Colonic mucosa (tissue), 4 donors: ENCODE measurements at places on chromosomes 7 and 10. TPM values are rescaled to one million over a fixed set of nuclear protein-coding genes. Genes with fewer than 3 reads are reported as not detected.

GRCh38 chr7:105697753-105698152 lies 116.5 kb upstream of the EFCAB10 start:
- no peak for DNase-seq

DNA sequence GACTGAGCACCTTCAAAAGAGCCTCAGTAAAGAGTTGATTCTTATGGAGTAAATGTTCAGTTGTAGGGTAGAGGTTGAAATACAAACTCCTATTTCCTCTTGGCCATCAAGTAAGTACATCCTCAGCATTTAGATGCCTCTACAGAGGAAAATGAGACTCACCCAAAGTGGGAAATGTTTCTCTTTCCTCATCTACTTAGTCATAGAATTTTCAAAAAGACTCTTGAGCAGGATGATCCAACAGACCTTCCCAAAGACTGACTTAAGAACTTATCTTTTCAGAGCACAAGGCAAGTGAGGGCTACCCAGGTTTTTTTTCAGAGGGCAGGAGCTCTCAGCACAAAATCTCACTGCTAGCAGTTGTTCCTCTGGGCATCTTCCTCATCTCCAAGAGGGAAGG lies 449.1 kb downstream of the KCNMA1 start:
- DNase-seq, result no peak

DNA sequence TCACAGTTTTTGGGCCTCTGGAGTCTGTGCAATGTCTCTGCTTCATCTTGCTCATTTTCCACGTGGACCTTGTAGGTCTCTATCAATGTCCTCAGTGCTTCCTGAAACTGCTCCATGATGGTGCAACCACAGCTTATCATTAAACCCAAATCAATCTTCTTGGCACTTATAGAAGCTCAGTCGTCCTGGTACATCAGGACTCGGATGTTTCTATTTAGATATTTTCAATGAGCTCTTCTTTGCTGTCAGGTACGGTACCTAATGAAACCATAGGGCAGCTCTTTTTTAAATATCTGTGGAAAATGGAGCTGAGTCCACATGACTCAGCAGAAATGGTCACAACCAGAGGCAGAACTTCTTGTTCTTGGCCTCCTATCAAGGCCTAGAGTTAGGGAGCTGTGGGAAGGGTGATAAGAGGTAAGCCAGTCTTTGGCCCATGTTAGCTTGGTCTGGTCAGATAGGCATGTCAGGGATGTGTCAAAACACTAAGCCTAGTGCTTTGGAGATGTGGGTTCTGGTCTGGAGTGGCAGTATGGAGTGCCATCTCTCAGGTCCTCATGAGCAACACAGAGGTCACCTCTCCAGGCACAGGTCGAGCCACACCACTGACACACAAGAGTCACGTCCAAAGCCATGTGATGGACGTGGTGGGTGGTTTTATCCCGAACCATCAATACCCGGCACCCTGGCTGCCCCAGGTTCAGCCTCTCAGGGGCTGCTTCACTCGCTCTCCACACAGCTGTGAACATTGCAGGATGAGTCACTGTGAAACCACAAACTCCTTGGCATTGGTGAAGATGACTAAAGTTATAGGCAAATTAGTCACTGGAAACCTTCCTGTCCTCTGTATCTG lies 87.0 kb downstream of the TBXAS1 start:
- peak; percentile 30 for DNase-seq

GRCh38 chr7:37756797-37757551 lies 73.4 kb downstream of the GPR141 start:
- no peak for DNase-seq

DNA sequence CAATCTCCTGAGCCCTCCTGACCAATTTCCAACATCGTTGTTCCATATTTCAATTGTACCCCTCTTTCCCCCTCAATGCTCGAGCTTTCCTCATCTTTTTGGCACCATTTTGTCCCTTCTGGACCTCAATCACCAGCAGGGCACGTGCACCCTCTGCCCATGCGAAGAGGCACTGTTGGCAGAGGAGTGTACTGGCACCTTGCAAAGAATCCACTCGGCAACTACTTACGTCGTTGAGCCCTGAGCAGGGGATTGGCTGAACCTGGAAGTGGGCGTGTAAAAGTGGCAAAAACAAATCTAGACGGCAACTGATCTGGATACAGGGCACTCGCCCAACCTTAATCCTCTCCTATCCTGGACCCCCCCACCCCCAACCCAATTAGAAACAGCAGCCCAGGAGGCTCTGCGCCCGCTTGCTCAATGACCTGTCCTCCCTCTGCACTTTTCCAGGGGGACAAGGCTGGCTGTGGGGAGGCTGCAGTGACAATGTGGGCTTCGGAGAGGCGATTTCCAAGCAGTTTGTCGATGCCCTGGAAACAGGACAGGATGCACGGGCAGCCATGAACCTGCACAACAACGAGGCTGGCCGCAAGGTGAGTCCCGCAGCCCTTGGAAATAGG lies 18.8 kb downstream of the WNT8B start:
- DNase-seq, result peak; percentile 92

DNA sequence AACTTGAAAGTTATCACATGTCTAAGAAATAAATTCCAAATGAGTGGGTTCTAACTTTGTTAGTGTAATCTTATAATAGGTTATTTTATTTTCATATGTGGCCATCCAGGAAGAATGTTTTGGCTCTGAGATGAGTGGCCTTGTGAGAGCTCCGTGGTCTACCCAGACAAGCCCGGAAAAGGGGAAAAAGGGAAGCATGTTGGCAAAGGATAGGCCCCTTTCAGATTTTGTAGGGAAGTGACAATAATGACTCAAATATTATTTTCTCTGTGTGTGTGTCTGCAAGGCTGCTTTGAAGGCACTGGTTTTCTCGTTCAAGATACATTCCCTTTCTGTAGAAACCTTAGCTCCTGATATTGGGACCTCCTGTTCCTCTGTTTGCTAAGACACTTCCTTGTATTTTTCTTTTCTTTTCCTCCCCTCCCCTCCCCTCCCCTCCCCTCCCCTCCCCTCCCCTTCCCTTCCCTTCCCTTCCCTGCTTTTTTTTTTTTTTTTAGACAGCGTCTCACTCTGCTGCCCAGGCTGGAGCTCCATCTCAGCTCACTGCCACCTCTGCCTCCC lies 240.8 kb downstream of the LRMDA start:
- DNase-seq, result no peak

GRCh38 chr7:8172372-8173354 lies 89.3 kb downstream of the ICA1 start:
- no peak for DNase-seq

DNA sequence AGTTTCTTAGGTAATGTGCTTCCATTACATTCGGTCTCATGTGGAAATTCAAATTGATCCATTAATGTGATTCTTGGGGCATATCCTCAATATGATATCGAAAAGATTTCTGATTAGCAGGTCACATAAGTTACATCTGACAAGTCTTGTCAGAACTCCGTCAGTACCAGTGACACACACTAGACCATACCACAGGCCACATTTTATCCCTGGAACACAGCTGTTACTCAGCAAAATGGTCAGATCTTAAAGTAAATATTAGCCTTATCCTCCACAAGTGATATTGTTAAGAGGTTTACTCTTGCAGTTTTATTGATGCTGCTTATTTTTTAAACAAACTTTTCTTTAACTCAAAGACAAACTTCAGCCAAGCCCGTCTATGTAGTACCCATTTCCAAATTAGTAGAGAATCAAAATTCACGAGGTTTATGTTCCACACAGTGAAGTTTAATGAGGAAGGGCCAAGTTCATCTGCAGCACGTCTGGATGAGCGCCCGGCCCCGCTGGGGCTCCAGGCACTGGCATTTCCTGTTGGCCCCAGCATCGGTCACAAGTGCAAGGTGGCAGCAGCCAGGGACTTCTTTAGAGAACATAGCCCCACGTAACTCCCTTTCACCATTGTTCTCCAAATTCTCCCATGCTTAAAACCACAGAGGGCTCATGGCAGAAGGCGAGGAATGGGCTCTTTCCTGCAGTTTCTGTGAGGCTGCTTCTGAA lies 132.2 kb downstream of the VIPR2 start:
- DNase-seq, result peak; percentile 56

GRCh38 chr7:30992414-30992813 lies 28.7 kb downstream of the GHRHR start:
- DNase-seq, result no peak

DNA sequence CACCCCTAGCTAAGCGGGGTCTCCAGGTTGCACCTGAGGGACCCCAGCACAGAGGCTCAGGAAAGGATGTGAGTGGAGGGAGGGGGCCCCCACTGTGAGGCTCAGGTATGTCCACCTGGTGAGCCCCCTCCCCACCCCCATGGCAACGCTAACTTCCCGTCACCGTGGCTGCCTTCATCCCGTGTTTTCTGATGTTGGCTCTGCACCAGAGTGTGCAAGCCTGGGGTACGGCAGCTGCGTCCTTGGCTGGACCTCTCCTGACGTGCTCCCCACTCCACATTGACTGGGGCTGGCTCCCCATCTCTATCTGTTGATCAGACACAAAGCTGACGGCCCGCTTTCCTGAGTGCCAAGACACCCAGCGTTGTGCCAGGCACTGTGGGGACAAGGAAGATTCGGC lies 136.7 kb downstream of the ACTR3B start:
- DNase-seq, result no peak

GRCh38 chr10:70441895-70442309 lies 421 bp upstream of the NODAL start:
- no peak for DNase-seq

DNA sequence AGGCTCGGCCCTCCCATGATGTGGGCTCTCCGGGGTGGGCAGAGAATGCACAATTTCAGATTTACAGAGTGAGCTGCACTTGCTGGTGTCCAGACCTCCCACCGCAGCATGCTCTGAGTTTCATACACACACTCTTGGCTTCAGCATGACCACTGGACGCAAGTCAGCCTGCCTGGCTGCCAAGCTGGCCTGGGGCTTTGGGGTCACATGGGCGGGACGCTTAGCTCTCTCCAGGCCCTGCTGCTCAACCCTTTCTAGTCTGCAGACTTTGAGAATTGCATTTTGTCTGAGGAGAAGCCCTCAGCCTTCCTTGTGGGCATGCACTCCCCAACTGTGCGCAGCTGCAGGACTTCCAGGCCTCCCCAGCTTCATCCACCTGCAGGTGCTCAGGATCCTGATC lies 5.7 kb downstream of the CYP2E1 start:
- no peak for DNase-seq

GRCh38 chr10:30820261-30820991 lies 190.9 kb upstream of the LYZL2 start:
- DNase-seq, result no peak

GRCh38 chr7:15820319-15820718 lies 133.8 kb upstream of the MEOX2 start:
- DNase-seq, result no peak

DNA sequence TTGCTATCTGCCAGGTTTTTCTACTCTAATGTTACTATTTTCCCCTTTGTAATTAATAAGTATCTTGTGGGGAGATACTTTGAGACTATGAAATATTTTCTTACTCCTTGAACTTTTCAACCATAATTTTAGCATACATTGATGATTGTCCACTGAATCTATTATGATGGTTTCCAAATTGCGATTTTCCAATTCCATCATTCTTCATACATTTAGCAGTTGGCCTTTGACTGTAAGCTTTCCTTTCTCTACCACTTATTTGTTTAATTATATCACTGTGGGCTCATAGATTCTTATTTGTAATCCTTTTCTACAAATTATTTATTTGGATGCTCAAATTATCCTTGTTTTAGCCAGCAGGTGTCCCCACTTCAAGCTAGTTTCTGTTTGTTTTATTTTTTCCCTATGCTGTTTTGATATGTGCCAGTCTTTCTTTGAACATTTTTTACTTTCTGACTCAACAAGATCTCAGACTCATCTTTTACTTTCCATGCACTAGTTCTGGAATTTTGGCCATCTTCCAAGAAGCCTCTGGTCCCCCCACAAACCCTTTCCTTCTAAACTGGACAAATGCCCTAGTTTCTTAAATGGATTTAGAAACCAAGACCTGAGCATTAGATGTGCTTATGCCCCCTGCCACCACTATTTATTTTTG lies 11.4 kb upstream of the MRPS16 start:
- no peak for DNase-seq

GRCh38 chr10:129949411-129949810 lies 14.7 kb downstream of the EBF3 start:
- no peak for DNase-seq

DNA sequence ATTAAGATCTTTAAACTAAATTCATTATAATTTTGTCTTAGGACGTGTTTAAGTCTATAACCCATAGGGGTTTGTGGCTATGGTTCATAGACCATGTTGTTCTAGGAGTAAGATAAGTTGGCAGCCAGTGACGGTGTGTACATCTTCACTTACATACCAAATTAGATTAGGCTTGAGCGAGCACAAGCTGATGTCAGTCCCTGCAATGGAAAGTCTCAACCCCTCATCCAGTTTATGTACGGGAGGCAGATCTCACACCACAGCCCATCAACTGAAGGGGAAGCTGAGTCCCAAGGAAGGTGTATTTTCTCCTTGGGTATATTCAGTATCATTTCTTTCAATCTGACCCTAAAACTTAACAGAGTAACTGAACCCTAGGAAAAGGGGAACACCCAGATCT lies 5.1 kb upstream of the SMC3 start:
- DNase-seq, result no peak

- no peak for DNase-seq
These were observed 58.6 kb downstream of the EBLN1 start for GRCh38 chr10:22159180-22159579.

DNA sequence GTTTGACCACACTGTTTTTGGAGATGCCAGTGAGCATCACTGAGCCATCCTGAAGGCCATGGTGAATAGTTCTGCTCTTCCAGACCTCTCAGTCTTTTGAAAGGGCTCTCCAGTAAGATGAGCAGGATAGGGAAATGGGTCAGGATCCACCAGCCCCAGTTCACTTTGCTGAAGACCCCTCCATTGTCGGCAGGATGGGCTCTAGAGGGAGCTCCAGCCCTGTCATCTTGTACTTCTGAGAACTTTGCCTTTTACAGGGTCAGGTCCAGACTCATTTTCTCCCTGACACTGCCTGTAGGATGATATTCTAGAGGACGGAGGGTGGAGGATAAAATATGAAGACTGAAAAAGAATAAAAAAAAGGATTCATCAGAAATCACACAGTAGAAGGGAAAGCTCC lies 13.1 kb downstream of the LHFPL3 start:
- no peak for DNase-seq

DNA sequence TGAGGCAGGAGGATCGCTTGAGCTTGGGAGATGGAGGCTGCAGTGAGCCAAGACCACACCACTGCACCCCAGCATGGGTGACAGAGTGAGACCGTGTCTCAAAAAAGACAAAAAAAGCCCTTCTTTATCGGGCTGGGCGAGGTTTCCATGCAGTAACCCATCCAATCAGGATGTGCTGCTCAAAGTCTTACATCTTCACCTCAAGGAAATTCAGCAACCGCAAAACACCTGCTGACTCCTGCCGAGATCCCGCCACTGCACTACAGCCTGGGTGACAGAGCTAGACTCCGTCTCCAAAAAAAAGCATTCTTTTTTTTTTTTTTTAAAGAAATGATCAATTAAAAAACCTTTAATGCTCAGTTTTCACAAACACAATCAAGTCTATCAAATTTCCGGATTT lies 75.7 kb upstream of the KCTD7 start:
- no peak for DNase-seq

IGF2BP3 gene
- total RNA-seq, result 0.24 TPM

OPN1SW gene
- total RNA-seq, result not detected

PNLIPRP3 gene
- not detected for total RNA-seq

PTF1A gene
- not detected for total RNA-seq

PDK4 gene
- total RNA-seq, result 27.6 TPM

HGF gene
- total RNA-seq, result 0.96 TPM

KEL gene
- total RNA-seq, result 0.77 TPM

PPA1 gene
- 180 TPM for total RNA-seq

MAPK8 gene
- 43.3 TPM for total RNA-seq

GDF2 gene
- not detected for total RNA-seq
